ENCODE measurements at places on chromosomes 2 and 18.

DNA sequence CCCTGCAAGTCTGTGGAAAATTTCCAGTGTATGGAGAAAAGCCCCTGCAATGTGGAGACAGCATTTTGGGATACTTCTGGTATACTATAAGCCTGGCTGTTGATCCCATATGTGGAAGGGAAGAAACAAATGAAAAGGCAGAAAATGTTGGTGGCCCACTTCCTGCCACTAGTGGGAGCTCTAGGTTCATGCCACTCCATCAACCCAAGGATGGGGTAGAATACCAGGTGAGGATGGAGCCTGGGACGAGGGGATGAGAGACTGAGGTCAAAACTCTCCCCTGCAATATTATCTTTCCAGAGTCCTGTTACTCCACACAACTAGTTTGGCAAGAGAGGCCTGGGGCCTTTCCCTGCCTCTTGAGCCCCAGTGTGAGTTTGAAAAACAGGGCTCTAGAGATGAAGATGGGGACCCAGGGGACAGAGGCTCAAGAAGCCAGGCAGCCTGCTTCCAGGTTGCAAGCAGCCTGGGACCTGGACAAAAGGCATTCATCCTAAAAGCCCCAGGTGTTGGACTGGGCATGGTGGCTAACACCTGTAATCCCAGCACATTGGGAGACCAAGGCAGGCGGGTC is 31.9 kb downstream of the BMP10 start:
- no peak for DNase-seq

- peak; percentile 33 for DNase-seq
Observed at GRCh38 chr2:200308546-200309295, 2.2 kb downstream of the SPATS2L start.

- no peak for DNase-seq
Observed at GRCh38 chr2:138321458-138321857, 180.1 kb upstream of the SPOPL start.

DNA sequence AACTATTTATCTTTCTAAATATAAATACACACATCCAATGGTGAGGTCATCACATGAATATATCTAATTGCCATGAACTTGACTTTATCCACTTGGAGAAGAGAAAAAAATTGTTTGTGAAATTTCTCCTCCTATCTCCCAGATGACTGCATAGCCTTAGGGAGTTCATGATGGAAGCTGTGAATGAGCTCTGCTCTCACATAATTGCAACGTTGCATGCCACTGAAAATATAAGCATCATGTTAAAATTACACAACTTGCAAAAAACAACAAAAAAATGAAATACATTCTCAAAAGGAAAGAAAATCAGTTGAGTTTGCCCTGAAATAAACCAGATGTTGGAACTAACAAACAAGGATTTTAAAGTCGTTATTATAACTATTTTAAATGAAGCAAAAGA is 50.6 kb upstream of the OSR1 start:
- DNase-seq, result peak; percentile 64
